ENCODE measurements at places on chromosomes 5 and 9.

DNA sequence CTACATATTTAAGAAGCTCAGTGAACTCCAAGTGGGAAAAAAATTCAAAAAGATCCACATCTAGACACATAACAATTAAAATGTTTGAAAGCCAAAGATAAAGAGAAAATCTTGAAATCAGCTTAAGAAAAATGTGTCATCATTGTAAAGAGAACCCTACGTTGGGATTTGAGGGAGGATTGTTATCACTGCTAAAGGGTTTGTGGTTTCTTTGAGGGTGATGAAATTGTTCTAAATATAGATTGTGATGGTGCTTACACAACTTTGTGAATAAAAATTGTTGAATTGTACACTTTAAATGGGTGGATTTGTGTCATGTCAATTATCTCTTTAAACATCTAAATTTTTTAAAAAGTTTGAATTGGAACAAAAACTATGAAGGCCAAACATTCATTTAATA, 92.2 kb upstream of the ADAMTS19 start:
- DNase-seq: no peak

DNA sequence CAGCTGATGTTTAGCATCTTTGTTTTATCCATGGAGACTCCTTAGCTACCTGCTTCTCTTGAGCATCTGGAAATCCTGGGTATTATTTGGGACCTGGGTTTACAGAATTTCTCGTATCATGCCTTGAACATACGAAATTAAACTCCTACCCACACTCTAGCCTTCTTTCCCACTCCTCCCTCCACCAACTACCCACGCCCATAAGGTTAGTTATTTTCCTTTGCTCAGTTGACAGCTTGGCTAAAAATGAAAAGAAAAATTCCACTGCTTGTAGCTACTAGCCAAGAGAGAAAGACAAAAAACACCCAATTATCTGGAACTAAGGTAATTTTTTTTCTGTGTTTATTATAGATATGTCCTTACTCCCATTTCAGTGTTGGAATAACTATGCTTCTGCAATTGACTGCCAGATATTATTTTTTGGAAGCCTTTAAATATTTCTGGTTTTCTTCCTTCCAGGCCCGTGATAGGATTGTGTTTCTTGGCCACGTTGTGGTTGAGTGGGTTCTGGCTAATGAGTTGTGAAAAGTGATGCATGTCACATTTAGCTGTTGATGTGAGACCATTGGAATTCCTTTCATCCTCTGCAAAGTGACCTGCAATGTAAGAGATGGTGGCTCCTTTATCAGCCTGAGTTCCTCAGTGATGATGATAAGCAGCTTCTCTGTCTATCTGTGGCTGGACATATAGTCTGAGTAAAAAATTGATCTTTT, 308.1 kb downstream of the LRRC70 start:
- no peak for DNase-seq

DNA sequence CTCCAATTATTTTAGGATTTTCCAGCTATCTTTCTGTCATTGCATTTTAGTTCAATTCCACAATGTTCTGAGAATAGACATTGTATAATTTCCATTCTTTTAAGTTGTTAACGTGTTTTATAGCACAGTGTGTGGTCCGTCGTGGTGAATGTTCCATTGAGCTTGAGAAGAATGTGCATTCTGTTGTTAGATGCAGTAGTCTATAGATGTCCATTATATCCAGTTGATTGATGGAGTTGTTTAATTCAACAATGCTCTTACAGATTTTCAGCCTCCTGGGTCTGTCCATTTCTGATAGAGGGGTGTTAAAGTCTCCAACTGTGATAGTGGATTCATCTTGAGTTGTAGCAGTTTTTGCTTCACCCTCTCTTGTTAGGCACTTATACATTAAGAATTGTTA, 1587.7 kb upstream of the NUDT12 start:
- DNase-seq: no peak

DNA sequence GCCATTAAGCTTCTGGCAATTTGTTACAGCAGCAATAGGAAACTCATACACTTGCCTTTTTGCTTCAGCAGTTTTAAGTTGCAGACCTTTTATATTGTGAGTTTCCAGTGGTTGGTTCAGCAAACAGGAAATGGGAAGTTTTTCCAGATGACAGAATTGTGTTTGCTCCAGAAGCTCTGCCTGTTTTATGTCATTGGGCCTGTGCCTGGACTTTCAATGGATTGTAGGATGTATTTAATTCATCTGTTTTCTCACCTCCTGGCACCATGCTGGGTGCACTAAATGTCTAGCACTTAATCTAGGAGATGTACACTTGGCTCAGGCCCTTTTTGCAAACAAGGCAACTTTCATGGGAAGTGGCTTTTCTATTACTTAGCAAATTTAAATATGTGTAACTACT, 100.4 kb upstream of the CLINT1 start:
- no peak for DNase-seq

GRCh38 chr9:6153425-6153824, 62.2 kb upstream of the IL33 start:
- DNase-seq: no peak

DNA sequence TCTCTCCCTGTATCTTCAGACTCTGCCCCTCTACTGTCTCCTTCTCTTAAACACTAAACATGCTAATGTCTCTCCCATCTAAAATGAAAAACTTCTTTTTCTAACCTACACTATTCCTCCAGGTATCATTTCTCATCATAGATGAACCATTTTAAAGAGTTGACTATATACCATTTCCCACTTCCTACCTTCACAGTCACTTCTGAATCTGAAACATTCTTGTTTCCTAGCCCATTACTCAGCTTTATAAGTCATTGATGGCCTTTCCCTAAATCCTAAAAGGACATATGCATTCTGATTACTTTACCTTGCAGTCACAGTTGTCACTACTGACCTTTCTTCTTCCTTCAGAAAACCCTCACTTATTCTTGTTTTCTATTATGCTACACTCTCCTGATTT, 118.2 kb downstream of the SSBP2 start:
- no peak for DNase-seq

DNA sequence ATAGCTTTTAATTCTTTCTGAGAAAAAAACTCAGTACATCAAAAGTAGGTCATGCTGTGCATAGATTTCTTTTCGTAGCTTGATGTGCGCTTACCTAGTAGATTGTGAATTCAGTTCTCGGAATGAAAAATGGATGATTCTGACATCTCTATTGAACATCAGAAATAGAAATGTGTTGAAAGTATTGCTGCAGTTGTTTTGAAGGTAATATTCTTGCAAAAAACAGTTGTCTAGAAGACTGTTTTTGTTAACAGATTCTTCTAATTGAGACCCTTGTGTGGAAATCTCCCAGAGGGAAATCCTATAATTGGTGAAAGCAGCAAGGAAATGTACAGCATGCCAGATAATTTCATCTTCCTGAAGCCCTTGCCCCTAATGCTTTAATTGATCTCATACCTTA, 54.5 kb downstream of the MACIR start:
- no peak for DNase-seq

GRCh38 chr5:67316695-67317094, 120.1 kb upstream of the CD180 start:
- DNase-seq: no peak

- DNase-seq: no peak
Measured at GRCh38 chr5:147426640-147427327, 83.1 kb downstream of the DPYSL3 start.

- no peak for DNase-seq
Measured at GRCh38 chr9:108087781-108088180, 598.2 kb upstream of the KLF4 start.

GRCh38 chr5:132754111-132754510, 6.9 kb downstream of the CCNI2 start:
- no peak for DNase-seq

DNA sequence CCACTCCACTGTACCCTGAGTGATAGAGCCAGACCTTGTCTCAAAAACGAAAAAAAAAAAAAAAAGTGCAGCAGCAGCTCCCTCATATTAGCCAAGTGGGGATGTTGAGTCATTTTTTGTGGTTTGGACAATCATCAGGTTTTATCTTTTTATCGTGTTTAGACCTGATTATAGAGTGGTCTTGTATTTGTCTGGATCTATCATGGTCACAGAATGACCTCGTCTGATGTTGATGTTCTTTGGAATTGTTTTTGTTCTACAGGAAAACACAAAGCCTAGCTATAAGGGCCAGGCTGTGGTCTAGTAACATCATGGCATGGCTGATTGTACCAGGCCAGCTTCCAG, 1.6 kb upstream of the FBXW11 start:
- no peak for DNase-seq

GRCh38 chr9:75233011-75233410, 144.7 kb downstream of the OSTF1 start:
- no peak for DNase-seq

DNA sequence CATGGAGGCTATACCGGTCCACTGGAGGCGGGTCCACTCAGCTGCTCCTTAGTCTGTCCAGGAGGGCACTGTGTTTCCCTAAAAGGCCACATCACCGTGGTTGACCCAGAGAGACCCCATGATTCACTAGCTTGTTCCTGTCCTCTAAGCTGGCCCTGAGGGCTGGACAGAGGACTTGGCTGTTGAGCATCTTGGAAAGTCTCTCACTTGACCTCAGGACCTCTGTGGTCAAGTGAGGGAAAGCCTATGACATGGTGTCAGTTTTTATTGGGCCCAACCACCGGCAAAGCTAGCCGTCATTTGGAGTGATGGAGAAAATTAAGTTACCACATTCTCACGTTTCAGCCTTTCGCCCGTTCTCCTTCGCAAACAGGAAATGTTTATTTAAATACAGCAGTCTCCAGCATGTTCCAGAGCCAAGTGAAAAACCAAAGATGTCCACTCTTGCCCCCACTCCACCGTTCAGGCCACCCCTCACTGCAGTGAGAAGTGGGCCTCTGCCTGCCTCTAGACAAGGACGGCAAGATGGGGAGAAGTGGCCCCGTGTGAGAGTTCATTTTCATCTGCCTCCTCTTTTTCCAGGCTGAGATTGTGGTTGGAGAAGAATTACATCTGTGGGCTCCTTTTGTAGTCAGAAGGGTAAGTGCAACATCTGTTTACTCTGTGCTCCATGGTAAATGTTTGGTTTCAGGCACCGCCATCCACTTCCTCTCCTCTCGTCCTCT, 4.4 kb downstream of the SLIT3 start:
- no peak for DNase-seq

DNA sequence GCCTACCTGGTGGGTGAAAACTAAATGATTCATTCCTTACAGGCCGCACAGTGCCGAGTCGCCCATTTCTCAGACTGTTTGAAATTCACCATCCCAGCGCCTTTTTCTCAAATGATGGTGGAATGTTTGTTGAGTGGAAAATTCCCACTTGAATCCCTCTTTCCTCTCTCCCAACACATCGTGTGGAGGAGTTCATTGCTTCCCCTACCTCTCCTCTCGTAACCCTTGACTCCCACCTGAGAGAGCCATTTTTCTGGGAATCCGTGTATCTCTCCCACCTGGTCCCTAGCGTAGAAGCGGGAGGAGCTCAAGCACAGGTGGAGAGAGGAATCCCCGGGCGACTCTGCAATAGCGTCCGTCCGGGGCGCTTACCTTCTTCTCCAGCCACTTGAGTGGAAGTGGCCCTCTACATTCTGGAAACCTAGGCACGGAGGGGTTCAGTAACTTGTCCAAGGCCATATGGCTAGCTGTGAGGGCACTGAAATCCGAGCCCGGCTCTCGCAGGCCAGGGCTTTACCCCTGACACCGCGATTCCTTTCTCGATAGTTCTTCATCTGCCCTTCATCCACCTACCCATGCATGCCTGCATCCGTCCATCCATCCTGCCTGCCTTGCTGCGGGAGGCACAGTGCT, 683 bp downstream of the OSMR start:
- no peak for DNase-seq

DNA sequence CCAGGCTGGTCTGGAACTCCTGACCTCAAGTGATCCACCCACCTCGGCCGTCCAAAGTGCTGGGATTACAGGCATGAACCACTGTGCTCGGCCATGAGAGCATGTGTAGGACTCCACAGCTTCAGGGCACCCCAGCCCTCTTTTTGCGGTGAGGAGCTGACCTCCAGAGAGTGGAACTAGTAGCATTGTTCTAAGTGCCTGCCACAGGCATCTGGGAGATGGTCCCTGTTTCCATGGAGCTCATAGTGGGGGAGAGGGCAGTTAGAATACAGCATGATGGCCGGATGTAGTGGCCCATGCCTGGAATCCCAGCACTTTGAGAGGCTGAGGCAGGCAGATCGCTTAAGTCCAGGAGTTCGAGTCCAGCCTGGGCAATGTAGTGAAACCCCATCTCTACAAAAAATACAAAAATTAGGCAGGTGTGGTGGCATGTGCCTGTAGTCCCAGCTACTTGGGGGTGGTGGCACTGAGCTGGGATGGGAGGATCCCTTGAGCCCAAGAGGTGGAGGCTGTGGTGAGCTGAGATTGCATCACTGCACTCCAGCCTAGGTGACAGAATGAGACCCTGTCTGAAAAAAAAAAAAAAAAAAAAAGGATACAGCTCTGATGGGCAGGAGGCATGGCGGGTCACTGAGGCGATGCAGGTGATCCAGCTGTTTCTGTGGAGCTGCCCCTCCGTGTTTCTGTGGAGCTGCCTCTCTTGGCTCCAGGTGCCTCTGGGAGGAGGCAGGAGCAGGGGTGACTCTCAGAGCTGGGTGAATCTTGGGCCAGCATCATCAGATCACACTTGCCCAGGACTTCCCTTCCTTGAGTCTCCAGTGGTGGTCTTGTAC, 4.2 kb downstream of the ASS1 start:
- DNase-seq: no peak

DNA sequence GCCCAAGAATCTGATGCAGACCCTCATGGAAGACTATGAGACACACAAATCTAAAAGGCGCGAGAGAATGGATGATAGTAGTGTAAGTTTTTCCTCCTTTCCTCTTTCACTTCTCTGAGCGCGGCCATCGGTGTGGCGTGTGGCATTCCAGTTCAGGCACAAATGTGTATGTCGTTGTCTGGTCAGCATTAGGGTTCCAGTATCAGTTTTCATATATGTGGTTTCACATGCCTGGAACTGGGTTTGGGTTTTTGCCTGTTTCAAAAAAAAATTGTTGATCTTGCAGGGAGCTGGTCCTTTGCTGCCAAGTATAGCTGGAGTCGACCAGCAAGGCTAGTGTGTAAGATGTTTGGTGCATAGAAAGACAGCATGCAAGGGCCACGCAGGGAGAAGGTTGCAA, 51.5 kb downstream of the C9orf152 start:
- DNase-seq: no peak

DNA sequence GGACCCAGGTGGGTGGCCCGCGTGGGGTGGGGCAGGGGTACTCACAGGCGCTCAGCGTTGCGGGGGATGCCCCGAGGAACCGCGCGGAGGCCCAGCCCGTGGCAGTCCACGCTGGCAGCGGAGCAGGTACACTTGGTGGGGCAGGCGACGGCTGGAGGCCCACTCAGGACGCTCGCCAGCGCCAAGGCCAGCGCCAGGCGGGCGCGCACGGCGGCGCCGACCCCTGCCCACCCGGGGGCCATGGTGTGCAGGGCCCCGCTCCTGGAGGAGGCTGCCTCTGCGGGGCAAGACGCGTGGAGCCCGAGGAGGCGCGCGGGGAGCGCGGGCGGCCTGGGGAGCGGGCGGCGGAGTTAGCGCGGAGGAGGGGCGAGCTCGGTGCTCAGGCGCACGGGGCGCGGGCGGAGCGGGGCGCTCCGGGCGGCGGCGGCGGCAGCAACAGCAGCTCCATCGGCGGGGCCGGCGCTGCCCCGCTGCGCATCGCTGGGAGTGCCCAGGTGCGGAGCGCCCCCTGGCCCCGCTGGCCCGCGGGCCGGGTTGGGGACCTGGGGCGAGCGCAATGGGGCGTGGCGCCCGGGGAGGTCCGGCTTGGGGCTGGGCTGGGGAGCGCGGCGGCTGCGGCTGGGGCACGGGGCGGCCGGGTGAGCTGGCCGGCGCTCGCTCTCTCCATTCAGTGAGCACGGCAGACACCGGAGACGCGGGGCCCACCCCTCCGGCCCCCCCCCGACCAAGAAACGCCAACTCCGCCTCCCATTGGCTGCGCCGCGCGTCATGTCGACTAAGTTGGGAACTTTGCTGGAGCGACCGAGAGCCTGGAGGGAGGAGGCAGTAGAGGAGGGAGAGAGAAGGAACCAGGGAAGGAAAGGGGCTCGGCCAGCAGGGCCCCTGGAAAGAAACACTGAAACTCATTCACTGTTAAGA, at the start of gene SLIT3:
Gene SLIT3, minus strand, starts transcription at position 672 of the 918 bp plus-strand sequence. Its CDS starts 430 bp downstream, at position 242.
- DNase-seq: no peak
